NCI-H146 (cell line): ENCODE measurements at places on chromosomes 1 and 21.
A peak's percentile ranks its signal among the peaks of the same experiment; 100 is the strongest.

GRCh38 chr1:203645996-203646395, 19.4 kb downstream of the ATP2B4 start:
- no peak for DNase-seq

DNA sequence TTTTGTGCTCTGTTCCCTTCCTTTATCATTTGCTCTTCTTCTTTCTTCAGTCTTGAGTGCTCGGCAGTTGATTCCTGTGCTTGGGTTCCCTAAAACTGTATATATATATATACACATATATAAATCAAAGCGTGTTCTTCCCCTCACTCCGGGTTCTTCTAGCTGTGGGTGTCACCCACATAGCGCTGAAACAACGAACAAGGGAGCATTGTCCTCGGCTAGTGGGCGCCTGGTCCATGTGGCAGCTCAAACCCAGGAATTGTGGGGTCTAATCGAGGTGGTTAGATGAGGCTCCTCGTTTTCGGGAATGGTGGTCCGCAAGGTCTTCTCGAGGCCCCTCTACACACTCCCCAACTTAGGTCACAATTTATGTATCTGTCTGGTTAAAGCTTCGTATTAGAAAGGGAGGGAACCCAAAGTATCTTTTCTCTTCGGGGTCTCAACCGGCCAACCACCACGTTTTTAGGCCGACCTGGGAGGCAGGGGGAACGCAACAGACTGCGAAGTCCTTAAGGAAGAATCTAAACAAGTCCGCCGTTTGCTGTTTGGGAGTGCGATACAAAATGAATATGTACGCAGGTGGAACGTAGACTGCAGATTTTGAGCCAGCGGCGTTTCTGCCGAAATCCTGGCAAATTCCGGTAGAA, 504 bp upstream of the SDHC start:
- peak; percentile 15 for DNase-seq

DNA sequence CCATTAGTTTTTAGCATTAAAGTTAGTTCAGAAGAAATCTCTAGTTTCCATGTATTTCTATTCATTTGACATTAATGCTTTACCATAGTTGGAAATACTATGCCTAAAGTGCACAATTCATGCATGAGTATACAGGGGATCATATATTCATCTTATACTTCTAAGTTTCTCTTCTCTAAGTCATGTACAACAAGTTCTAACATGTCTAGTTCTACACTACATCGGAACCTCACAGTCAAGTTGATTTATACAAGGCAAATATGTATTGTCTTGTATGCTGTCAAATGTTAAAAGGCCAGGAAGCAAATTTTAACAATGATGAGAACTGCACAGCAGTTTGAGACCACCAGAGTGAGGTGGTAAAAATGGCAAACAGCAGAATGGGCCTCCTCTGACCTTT, 22.9 kb upstream of the MOB3C start:
- DNase-seq: no peak

DNA sequence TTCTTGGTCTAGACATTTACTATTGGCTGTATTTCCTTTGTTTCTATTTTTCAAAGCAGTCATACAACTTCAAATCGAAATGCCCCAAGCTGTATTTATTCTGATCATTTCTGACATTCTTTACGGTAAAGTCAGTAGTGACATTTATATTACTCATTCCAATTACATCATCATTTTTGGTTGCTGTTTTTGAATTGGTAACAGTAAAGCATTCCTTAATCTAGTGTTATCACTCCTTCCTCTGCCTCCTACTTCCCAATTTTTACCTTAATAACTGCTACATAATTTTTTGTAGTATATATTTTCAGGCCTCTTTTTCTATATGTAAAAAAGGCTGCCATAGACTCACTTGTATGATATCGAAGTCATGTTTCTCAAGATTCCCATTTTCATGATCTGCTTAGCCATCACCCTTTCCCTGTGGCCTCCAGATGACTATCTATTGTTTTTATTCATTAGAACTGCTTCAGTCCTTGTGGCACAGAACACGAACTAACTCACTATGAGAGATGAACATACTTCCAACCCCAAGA, 167.2 kb downstream of the RUNX1 start:
- DNase-seq: no peak

GRCh38 chr1:50106095-50106761, 2.5 kb upstream of the ELAVL4 start:
- DNase-seq: peak; percentile 68

DNA sequence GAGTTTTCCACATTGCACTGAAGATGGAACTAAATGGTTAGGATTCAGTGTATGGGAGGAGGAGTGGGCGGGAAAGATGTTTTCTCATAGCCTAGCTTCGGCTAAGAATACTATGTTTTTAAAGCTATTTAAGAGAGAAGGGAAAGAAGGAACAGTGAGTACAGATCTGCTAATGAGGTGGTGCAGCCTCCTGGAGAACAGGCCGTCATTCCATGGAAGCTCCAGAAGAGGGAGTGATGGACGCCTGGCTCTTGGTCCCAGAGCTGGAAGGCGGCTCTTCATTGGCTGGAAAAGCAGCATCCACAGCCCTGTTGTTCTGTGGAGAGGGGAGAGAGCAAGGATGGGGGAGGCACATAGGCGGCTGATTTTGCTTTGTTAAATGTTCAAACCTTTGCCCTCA, 6.9 kb downstream of the CAMK1G start:
- peak; percentile 14 for DNase-seq

DNA sequence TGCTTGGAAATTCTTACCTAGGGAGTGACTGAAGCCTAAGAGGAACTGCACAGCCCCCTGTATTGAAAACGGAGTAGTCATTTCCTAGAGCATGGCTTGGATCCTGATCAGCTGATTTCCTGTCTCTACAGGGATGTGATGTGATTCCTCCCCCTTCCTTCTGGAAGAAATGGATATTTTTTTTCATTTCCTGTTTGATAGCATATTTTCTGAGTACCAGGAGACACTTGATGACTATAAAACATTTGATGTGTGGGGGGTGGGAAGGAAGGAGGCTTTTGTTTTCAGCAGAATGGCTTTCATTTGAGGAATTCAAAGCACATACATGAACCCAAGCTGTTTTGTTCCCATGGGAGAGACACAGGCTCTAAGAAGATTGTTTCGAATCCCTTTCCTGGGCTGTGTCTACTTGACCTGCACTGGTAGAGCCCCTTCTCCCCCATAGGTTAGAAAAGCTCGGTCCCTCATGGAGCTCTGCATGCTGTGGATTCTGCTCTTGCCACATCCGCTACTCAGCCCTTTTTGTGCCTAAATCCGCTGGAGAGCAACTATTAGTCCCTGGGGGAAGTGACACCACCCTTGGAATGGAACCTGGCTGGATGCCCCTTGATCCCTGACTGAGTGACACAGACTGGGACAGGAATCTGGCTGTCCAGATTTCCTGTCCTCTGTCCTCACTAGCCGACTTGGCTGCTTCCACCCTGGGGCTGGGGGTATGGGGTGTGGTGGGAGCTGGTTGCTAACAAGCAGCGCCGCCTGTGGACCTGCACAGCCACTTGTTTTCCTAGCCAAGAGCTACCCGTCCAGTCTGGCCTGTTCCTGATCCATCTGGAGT, 71.8 kb upstream of the MACF1 start:
- peak; percentile 7 for DNase-seq

DNA sequence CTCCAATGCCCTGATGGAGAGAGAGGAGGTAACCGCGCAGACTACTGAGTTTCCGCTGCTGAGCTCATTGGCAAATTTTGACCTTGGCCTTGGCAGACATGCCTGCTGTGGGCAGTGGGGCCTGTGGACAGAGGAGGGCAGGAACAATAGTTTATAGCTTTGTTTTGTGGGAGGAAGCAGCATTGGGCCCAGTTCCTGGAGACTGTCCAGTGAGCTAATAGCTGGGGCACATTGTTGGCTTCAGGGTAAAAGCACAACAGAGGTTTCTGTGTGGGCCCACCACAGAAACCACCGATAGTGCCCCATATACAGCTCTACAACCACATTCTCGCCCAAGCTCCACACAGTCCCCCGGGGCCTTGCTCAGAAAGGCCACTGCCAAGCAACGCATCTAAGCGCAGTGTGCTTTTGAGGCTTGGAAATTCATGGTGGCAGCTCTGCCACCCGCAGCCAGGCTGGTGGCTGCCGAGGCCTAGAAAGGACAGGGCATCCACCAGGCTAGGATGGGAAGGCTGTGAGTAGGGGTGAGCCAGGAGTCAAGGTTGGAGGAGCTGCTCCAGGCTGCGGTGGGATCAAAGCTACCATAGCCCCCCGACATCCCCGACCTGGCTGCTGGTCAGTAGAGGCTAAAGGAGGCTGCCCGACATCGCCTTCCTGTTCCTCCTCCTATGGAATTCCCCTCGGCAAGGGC, 43.2 kb downstream of the NEK2 start:
- DNase-seq: no peak

DNA sequence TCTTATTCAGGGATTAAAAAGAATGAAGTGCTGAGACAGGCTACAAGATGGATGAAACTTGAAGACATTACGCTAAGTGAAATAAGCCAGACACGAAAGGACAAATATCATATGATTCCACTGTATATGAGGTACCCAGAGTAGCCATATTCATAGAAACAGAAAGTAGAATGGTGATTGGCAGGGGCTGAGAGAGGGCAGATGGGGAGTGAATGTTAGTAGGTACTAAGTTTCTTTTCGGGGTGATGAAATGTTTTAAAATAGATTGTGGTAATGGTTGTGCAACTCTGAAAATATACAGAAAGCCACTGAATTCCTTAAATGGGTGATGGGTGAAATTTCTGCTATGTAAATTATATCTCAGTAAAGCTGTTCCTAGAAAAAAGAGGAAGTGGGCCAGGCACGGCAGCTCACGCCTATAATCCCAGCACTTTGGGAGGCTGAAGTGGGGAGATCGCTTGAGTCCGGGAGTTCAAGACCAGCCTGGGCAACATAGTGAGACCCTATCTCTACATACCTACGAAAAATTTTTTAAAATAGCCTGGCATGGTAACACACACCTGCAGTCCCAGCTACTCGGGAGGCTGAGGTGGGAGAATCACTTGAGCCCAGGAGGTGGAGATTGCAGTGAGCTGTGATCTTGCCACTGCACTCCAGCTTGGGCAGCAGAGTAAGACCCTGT, 15.9 kb downstream of the SLC27A3 start:
- no peak for DNase-seq

- DNase-seq: no peak
Measured at GRCh38 chr1:154391086-154391770, 13.9 kb upstream of the IL6R start.

- no peak for DNase-seq
Measured at GRCh38 chr1:205582471-205583291, 49.1 kb downstream of the ELK4 start.

DNA sequence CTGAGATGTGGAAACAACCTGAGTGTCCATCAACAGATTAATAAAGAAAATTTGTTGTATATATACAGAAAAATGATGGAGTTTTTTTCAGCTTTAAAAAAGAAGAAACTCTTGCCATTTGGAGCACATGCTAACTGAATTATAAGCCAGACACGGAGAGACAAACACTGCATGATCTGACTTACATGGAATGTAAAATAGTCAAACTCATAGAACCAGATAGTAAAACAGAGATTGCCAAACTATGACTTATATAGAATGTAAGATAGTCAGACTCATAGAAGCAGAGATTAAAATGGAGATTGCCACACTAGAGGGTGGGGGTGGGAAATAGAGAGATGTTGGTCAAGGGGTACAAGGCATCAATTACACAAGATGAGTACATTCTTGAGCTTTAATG, 1786.6 kb downstream of the PLA2G4A start:
- no peak for DNase-seq

DNA sequence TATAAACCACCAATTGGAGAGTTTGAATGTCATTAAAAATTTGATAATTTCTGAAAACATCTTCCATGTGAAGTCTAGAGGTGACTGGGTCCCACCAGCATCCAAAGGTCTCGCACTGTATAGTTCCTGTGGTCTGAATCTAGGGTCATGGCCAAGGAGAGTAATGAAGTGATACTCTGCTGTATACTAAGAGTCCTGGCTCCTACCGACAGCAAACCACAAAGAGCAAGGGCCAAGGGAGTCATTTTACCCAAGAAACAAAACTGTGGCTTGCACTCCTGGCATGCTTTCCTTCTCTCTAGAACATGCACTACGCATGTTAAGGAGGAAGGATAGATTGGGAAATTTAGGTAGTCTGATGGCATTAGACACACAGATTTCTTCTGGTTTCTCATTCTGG, 115.6 kb downstream of the BRINP2 start:
- DNase-seq: no peak

- no peak for DNase-seq
Measured at GRCh38 chr1:114099268-114099667, 54.4 kb downstream of the SYT6 start.

GRCh38 chr21:38610623-38611251, 112.5 kb upstream of the ERG start:
- DNase-seq: no peak
